GM06990 (cell line): ENCODE measurements at places on chromosomes 11 and 22.
A peak's percentile ranks its signal among the peaks of the same experiment; 100 is the strongest.

DNA sequence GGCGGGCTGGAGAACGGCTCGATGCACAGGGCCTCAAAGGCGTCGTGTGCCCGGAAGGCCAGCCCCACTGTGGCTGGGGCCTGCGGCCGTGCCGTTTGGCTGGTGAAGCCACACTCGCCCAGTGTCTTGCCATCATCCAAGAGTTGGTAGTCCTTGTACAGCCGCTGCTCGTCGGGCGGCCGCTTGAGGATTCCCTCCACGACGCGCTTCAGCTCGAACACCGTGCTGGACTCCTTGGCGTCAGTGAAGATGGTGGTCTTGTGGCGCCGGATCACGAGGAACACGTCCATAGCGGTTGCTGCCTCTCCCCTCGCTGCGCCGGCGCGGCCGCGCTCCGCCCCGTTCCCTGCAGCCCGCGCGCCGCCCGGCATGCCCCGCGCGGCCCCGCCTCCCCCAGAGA, 30.3 kb upstream of the PRDM10 start:
- no peak for DNase-seq

- no peak for DNase-seq
Measured at GRCh38 chr11:87604350-87604749, 566.6 kb downstream of the TMEM135 start.

DNA sequence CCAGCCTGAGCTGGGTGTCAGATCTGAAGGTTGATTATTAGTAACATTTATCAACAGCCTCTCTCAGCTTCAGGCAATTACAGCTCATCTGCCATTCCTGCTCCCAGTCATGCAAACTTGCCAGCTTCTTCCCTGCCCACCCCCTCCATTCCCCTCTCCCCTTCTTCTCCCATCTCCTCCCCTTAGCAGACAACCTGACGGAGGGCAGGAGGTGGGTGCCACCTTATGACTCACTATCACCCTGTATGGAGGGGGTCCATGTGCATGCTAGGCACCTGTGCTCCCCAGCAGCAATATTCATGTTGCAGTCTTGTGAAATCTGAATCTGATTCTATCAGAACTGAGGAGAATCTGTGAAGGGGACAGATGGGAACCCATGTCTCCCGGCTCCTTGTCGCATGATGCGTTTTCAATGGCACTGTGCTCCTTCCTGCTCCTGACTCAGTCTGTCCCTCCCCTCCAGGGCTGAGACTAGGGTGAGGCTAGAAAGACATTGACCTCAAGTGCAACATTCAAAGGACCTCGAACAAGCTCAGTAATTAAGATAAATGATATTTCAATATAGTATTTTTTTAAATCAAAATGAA, 46.3 kb upstream of the TUB start:
- no peak for DNase-seq

GRCh38 chr11:111406589-111406988, 27.5 kb upstream of the POU2AF1 start:
- no peak for DNase-seq

- DNase-seq, result no peak
Measured at GRCh38 chr11:123509737-123510578, 79.9 kb downstream of the GRAMD1B start.

GRCh38 chr11:96506041-96506440, 116.2 kb downstream of the JRKL start:
- DNase-seq, result no peak

GRCh38 chr22:42443240-42444076, 11.3 kb upstream of the NFAM1 start:
- no peak for DNase-seq

DNA sequence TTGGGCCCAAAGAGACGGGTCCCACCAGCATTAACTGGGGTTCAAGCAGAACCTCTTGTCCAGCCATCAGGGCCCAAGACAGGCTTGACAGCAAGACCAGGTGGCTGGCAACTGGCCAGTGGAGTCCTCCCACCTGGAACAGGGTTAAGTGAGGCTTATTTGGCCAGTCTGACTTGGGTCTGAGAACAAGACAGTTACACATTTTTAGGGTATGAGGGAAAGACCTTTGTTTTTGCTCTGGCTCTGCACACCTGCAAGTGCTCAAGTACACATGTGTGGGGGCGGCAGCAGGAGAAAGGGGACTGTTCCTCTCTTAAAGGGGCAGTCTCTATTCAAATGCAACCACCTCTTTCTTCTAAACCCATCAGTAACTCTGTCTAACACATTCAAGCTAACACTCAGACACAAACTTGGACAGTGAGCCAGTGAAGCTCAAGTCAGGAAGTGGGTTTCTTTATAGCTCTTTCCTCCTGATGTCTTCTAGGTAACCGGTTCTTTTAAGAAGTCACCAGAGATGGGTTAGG, 116.2 kb downstream of the ETS1 start:
- DNase-seq, result peak; percentile 69

DNA sequence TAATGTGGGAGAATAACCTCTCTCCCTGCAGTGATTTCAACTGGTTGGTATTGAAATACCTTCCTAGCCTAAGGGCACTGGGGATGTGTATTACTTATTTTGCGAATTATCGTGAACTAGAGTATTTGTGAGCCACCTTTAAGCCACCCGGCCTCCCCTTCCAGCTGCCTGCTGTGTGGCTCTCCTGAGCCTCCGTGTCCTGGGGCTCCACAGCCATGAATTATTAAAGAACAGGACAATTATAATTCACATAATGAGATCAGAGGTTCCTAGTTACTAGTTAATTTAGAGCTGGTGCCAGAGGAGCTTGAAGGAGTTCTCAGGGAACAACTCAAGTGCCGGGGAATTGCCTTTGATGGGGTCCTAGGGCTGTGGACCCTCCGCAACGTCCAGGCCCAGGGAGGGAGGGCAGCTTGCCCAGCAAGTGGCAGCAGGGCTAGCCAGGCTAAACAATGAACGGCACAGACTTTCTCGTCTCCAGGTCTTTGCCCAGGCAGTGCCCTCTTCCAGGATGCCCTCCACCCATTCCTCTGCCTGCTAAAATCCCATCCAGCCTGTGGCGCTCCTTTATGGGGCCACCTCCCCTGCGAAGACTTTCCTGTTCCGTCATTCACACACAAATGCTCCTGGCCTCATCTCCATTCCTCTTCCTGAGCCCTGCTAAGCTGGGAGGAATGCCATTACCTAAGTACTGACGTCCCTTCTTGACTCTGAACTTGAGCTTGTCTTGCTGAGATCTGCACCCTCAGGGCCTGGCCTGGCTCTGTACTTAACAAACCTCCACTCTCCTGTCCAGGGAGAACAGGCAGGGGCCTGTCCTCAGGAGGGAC, 91.5 kb downstream of the RTL6 start:
- DNase-seq, result no peak

DNA sequence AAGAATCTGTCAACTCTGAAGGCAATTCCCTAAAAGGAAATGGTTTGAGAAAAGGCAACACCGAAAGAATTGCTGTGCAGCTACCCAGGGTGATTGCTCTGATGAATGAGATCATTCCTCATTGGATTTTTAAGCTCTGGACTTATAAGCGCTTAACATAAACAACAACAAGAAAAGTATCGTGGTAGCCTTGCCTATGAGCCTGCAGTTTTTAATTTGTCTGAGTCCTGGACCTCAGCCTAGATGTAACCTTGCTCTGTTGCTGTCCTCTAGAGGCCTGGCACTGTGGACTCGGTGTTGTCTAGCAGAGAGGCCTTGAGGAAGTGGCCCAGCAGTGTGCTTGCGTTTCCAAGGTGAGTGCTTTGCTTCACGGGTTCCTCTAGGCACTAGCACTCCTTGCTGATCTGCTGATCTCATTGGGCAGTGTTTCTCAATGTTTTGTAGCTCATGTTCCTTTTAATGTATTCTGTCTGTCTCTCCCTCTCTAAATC, 20.4 kb downstream of the CCDC81 start:
- no peak for DNase-seq

- DNase-seq, result no peak
Measured at GRCh38 chr11:118837868-118838267, 45.8 kb upstream of the CXCR5 start.

GRCh38 chr11:94376841-94377240, 24.4 kb downstream of the GPR83 start:
- no peak for DNase-seq

- no peak for DNase-seq
Measured at GRCh38 chr11:105537531-105537930, 72.3 kb upstream of the GRIA4 start.

GRCh38 chr11:123082977-123083376, 21.0 kb upstream of the HSPA8 start:
- DNase-seq, result no peak

DNA sequence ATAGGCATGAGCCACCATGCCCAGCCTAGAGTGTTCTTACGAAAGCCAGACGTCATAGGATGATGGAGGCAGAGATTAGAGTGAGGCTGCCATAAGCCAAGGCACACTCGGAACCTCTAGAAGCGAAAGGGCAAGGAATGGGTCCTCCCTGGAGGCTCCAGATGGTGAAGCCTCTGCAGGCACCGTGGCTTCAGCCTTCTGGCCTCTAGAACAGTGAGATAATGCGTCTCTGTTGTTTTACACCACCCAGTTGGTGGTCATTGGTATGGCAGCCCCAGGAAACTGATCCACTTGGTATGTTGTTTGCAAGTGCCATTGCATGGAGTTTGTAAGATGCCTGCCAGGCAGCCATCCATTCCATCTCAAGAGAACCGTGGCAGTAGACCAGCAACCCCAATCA, 791.0 kb downstream of the TBC1D22A start:
- DNase-seq, result no peak

GRCh38 chr11:119019996-119020395, 1.4 kb downstream of the TRAPPC4 start:
- DNase-seq, result no peak

GRCh38 chr11:72589802-72590761, 84.1 kb downstream of the PDE2A start:
- peak; percentile 21 for DNase-seq

GRCh38 chr22:30422481-30423300, 2.9 kb upstream of the MTFP1 start:
- DNase-seq, result no peak

- no peak for DNase-seq
Measured at GRCh38 chr22:42793848-42794405, 63.1 kb downstream of the ARFGAP3 start.
